ENCODE measurements at places on chromosomes 16 and 17.

GRCh38 chr17:14203388-14203787 is 33.3 kb downstream of the CDRT15 start:
- DNase-seq, result no peak

- no peak for DNase-seq
Measured at GRCh38 chr16:89437251-89437987, 52.9 kb downstream of the ANKRD11 start.

GRCh38 chr17:9843152-9844010 is 17.7 kb downstream of the GLP2R start:
- DNase-seq, result no peak

DNA sequence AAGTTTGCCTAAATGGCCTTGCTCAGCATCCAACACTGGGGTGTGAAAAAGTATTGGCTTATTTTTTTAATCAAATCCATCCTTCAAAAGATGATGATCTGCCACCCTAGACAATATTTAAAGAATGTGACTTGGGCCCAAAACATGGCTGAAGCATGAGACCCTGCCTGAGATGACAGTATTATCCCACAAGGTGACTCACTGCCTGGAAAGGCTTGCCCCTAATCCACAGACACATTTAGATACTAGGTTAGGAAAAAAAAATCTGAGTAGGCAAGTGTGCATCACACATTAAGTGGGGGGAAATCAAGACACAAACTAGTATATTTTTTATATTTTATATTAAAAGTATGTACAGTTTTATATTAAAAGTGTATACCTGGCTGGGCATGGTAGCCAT is 38.4 kb downstream of the TOM1L2 start:
- DNase-seq, result no peak

GRCh38 chr17:72872396-72872795 is 220.1 kb downstream of the SLC39A11 start:
- DNase-seq, result no peak

GRCh38 chr16:85062845-85063244 is 35.2 kb downstream of the KIAA0513 start:
- DNase-seq, result no peak

DNA sequence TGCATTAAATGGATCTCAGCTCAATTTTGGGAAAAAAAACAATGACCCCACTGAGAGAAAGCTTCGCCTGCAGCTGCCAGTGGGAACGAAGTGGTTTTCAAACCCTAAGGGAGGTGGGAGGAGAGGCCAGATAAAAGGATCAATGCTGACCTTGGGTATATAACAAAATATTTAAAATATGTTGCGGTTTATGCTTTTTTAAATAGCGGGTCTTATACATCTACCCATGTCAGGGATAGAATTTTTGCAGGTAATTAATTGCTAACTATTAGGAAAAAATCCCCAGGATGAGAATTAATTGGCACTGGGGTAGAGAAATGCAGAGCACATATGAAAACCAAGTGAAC is 10.9 kb upstream of the FOXF1 start:
- DNase-seq, result no peak

DNA sequence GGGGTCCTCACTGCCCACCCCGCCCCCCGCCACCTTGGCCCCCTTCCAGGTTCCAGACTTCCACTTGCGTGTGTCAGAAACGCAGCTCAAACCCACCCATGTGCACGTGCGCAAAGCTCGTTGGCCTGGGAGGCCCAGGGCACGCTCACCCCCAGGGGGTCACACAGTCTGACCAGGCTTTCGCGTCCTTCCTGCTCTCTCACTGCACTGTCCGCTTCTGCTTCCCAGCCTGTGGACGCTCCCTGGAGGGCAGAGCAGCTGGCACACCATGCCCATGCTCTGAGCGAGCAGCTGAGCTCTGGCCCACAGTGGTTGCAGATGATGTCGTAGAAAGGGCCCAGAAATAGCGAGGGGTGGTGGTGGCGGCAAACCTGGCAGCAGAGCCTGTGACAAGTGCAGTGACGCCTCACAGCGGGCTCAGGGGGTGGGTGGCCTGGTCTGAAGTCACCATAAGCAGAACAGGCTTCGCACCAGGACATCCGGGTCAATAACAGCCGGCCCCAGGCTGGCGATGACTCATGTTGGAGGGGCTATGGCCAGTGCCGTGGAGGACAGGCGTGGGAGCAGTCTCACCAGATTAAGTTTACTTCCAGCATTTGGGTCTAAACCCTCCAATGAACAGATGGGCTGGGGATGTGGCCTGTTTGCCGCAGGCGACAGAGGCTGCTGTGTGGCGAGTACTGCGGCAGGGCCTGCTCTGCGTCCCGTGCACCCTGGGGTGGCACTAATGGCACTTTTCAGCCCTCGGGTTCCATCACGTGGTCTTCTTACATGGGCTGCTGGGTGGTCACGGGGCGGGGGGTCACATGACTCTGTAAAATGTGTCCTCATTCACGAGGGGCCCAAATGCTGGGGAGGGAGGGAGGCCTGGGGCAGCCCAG is 49.0 kb downstream of the NT5M start:
- no peak for DNase-seq

DNA sequence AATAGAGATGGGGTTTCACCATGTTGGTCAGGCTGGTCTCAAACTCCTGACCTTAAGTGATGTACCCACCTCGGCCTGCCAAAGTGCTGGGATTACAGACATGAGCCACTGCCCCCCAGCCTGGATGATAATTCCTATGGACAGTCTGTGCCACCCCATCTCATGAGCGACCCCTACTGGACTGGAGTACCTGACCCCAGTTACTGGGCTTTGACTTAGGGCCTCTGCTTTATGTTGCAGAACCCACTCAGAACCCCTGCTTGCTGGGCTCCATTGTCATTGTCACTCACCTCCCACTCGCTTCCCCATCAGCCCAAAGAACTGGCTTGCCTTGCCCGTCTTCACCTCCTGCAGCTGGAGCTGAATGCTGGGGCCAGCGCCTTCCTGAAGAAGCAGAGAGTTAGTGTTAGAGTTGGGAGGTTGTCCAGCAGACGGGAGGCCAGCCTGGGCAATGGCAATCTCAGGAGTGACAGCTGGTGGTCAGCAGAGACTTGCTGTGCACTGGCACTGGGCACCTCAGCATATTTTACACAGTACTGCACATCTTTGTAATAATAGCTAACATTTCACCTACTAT is 4.0 kb downstream of the TAC4 start:
- no peak for DNase-seq

All from stimulated activated CD8-positive, alpha-beta memory T cell treated with anti-CD3 and anti-CD28 coated beads, Interleukin-4, amount 100 ng/mL, for 24 hours (primary cell).